ENCODE measurements at places on chromosomes 7 and 10.

GRCh38 chr7:131843898-131844331, 287.5 kb upstream of the PODXL start:
- no peak for DNase-seq

DNA sequence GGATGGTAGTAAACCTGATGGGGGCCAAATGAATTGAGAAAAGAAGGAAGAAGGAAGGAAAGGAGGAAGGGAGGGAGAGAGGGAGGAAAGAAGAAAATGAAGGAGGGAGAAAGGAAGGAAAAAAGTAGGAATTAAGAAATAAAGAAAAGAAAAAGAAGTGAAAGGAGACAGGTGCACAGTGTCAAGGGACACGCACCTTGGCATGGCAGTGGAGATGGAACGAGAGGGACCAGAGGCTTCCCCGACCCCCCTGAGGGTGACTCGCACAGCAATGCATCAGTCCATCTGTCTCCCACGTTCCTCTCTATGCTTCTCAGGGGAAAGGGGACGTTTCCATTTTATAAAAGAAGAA, 199.6 kb downstream of the CXCL12 start:
- no peak for DNase-seq

GRCh38 chr10:88361494-88361893, 221.6 kb downstream of the RNLS start:
- no peak for DNase-seq

- DNase-seq = no peak
These were observed 75.4 kb downstream of the FGFR2 start for GRCh38 chr10:121522831-121523230.

DNA sequence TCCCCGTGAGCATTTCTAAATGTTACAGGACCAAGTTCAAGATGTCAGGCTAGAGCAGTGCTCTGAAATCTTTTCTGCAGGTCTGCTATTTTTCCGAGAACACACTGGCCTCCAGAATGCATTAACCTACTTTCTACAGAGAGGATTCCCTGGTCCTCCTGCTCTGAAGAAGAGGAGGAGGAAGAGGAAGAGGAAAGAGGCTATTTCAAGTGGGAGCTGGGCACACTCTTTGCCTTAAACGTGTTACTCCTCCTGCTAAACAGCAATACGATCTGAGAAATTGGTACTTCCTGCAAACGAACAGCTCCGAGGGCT, 157.4 kb downstream of the FRMD4A start:
- no peak for DNase-seq

DNA sequence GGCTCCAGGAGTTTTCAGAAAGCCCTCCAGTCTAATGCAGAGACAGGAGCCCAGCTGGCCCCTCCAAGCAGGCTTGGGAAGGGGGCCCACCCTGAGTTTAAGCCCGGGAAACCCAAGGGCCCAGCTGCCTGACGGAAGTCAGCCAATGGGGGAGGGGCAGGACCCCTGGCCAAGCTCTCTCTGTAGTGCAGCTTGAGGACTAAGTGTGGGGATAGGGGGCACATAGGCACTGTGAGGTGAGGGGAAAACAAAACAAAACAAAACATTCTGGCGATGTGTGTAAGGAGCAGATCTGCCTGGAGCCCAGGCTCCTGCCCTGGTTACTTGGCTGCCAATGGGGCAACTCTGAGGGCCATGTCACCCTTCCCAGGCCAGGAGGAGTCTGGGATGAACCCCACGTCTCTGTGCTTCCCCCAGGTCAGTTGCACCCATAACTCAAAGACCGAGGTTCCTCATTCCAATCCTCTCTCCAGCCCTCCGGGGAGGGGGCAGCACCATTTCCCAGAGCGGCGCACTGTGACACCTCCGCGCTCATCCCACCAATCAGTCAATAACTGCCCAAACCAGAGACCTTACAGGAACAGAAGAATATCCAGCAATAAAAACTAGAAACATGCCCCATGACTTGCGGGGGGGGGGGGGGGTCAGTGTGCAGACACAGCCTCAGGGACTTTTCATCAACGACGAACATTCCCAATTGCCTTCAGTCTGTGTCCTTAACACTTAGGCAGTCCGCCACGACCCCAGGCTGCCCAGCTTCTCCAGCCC, 1.7 kb downstream of the CXCL12 start:
- DNase-seq = no peak

All from AML-193 (cell line).